H54 (cell line): ENCODE measurements at places on chromosomes 3 and 15.

GRCh38 chr3:170346481-170347392 lies 10.8 kb upstream of the SKIL start:
- no peak for DNase-seq

DNA sequence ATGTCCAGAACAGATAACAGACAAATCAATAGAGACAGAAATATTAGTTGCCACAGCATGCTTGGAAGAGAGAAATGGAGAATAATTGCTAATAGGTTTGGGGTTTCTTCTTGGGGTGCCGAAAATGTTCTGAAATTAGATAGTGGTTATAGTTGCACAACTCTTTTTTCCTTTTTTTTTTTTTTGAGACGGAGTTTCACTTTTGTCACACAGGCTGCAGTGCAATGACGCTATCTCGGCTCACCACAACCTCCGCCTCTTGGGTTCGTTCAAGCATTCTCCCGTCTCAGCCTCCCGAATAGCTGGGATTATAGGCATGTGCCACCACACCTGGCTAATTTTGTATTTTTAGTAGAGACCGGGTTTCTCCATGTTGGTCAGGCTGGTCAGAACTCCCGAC lies 163.3 kb downstream of the PLCH1 start:
- no peak for DNase-seq

- no peak for DNase-seq
Observed at GRCh38 chr15:67115586-67115969, 50.2 kb downstream of the SMAD3 start.

GRCh38 chr15:46260937-46261336 lies 626.1 kb downstream of the SQOR start:
- DNase-seq = no peak

- DNase-seq = no peak
Observed at GRCh38 chr3:186236357-186237020, 125.5 kb downstream of the DGKG start.

DNA sequence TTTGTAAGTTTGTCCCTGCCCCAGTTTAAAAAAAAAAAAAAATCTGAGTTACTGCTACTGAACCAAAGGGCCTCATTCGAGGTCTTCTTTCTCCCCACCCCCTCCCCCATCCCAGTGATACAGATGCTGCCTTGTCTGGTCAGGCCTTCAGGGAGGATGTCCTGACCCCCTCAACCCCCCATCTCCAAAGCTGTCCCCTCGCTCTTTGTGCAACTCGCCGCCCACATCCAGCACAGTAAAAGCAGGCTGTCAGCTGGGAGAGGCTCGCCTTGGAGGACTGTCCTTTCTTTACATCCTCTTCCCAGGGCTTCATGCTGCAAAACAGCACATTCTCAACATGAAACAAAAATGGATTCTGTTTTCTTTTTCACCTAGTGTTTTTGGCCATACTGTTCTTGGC lies 133.4 kb downstream of the VGLL4 start:
- DNase-seq = no peak

GRCh38 chr3:59753808-59754450 lies 704.1 kb upstream of the CFAP20DC start:
- DNase-seq = no peak

GRCh38 chr3:79146024-79146423 lies 621.8 kb downstream of the ROBO1 start:
- no peak for DNase-seq

DNA sequence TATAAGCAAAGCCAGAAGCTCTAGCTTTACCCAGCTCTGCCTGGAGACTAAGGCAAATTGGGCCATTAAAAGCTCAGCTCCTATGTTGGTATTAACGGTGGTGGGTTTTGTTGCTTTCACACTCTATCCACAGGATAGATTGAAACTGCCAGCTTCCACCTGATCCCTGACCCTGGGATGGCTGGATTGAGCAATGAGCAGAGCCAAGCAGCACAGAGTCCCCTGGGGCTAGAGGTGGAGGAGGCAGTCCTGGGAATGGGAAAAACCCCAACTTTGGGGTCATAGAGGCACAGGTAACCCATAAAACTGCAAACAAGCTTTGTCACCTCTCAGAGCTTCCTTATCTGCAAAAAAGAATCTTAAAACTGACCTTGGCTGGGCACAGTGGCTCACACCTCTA lies 6.6 kb downstream of the RHO start:
- DNase-seq = no peak

- no peak for DNase-seq
Observed at GRCh38 chr3:48423241-48423882, 6.5 kb downstream of the PLXNB1 start.

- DNase-seq = no peak
Observed at GRCh38 chr15:47461652-47462141, 255.6 kb upstream of the SEMA6D start.

GRCh38 chr3:62109534-62109933 lies 263.8 kb downstream of the FEZF2 start:
- peak; percentile 59 for DNase-seq

DNA sequence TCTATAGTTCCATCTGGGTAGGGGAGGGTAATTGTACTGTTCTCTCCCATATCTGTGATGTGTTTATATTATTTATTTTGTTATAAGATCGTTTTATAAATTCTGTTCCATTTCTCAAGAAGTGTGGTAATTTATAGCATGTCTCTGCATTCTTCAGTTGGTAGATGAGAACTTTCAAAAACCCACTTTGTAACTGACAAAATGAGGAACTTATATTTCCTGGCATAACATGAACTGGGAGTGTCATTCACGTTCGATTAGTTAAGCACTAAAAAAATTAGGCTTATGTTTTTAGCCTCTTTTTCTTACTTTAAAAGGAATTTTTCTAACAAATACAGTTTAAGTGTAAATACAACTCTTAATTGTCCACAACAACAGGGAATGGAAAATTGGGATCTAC lies 230.8 kb downstream of the CGGBP1 start:
- DNase-seq = no peak

- peak; percentile 10 for DNase-seq
Observed at GRCh38 chr3:20511863-20512505, 326.0 kb upstream of the SGO1 start.

DNA sequence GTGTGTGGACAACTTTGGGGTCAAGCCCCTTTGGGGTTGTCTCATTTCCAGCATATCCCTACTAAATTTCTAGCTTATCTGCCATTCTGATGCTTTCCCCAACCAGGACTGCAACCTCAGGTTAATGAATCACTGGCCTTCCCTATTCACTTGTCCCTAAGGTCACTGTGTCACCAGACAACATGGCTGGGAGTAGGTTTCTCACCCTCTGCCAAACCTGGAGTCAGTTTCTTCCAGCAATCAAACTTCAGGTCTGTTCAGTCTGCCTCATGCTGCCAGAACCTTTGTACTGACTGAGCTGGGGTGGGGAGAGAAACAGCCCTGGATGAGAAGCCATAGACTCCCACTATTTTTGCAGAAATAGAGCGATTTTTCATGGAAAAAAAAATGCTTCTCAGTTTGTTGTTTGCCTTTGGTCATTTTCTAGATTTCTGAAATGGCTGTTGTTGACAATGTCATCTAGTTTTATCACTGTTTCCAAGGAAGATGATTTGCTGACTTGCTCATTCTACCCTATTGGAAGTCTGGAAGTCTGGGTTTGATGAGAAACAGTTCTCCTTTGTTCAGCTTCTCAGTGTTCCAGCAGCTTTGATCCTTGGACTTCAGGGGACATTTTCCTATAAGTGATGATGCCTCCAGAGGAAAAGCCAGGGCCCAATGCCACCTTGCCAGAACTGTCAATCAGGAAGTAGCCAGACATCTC lies 74.8 kb upstream of the IL12A start:
- no peak for DNase-seq

DNA sequence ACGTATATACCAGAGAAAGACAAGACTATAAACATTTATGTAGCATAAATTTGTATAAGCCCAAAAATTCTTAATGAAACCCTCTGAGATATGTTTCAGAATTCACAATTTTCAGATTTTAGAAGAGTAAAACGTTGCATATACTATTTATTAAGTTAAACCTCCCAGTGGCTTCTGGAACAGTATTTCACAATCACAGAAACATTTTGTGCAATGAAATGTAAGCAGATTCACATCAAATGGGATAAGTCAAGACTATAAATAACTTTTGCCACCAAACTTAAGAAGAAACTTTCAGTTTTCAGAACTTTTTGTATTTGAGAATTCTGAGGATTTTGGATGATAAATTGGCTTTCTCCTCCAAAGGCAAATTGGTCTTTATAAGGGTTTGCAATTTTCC lies 9.2 kb downstream of the SLTM start:
- no peak for DNase-seq

DNA sequence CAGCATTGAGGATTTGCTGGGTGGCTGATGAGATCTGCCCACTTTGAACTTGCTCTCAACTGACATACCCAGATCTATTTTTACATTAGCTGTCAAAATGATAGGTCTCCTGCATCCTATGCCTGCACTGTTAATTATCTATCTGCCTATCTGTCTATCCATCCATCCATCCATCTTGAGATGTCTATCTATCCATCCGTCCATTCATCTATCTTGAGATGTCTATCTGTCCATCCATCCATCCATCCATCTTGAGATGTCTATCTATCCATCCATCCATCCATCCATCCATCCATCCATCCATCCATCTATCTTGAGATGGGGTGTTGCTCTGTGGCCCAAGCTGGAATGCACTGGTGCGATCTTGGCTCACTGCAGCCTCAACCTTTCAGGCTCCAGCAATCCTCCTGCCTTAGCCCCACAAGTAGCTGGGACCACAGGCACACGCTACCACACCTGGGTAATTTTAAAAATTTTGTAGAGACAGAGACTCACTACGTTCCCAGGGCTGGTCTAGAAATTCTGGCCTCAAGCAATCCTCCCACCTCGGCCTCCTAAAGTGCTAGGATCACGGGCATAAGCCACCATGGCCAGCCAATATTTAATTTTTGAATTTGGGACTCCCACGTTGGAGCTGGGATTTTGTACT lies 159.4 kb upstream of the NSMCE3 start:
- DNase-seq = no peak

GRCh38 chr3:129087138-129087702 lies 26.6 kb downstream of the GP9 start:
- DNase-seq = no peak

- no peak for DNase-seq
Observed at GRCh38 chr15:40204100-40204499, 34.8 kb upstream of the PAK6 start.

DNA sequence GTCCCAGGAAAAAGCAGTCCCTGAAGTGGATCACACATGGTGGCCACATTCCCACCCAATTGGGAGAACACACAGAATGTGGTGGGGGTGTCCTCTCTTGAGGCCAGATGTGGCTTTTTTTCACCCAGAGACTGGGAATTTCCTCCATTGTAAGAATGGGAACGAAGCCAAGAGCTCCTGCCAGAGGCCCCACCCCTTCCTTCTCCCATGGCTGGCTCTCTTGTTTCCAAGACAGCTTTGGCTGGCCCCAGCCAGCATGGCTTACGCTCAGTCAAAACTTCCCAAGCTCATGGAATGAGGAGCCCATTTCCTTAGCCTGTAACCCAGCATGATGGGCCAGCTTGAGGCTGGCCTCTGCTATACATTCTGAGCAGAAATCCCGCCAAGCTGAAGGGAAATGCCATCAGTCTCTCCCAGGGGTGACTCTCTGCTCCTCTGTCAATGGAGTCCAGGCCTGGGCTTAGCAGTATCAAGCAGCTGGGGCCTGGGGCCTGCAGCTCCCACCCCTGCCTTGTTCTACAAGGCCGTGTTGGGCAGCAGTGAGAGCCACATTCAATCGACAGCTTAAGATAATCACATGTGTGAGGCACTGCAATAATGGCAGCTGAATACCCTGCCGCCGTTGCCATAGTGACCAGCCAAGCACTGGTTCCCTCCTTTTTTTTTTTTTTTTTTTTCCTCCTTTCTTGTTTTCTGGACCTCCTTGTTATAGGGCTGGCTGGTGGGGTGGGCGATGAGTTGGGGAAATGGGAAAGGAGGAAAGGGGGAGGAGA lies 142.4 kb downstream of the EPHB1 start:
- DNase-seq = no peak

DNA sequence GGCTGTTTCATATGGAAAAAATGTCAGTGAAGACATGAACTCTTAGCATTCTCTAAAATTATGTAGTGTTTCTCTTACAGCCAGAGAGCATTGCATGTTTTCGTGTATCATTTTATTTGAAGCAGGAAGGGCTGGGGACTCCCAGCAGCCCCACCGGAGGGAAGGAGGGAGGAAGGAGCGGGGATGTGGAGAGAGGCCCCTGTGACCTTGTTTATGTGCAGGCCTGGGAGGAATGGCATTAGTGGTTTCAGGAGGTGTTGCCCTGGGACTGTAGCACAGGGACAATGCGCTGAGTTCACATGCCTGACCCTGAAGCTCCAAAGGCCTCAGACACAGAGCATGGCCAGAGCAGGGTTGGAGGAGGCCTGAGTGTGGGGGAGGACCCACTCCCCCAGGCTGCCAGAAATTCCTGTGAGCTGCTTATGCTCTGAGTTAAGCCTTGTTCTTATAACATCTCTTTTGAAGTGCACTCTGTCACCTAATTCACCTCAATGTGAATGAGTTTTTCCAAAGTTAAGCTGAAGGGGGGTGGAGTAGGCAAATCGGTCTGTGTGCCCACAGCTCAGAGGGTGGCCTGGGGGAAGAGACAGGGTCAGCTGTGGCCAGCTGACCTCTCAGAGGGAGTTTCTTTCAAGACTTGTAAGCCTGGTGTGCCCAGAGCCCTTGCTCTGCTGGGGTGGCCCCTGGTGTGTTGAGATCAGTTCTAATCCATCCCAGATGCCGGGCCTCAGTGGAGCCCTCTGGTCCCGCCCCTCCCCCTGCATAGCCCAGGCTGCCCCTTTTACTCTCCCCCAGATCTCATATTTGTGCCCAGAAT lies 3.9 kb upstream of the RNU6-1 start:
- no peak for DNase-seq

- no peak for DNase-seq
Observed at GRCh38 chr3:142021127-142021526, 128.2 kb downstream of the TFDP2 start.

- no peak for DNase-seq
Observed at GRCh38 chr3:24736701-24737100, 242.1 kb upstream of the THRB start.

DNA sequence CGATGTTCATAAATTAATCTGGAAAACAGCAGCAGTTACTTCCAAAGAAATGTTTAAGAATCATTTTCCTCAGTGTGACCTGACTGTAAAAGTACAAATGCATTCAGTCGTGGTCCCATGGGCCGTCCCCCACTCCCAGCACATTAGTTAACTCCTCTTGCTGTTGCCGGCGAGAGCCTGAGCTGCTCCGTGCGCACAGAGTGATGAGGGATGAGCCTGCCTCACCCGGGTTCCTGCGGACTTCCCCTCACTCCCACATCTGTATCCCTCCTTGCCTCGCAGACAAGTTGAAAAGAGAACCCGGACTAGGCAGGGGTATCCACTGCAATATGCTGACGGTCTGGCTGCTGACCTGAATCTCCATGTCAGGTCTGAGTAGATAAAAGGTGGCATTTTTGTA lies 861.7 kb upstream of the NR2F2 start:
- no peak for DNase-seq

DNA sequence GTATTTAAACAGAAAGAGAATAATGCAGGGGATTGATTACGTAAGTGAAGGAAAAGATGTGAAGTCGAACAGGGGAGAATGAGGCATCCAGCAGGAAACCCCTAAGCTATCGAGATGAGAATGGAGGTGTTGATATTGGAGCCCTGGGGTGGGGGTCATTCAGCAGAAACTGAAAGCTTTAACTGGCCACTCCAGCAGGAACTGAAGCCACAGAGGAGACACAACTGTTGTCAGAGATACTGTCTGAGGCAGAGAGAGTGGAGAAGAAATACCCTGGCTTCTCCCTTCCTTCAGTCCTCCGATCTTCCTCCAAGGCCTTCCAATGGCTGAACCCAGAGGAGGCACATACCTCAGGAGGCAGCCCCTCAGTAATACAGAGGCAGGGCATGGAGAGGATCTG lies 152.4 kb downstream of the THRB start:
- DNase-seq = no peak

- no peak for DNase-seq
Observed at GRCh38 chr15:58064082-58064979, 1.2 kb downstream of the ALDH1A2 start.
